ENCODE measurements at places on chromosomes 12 and 14.

GRCh38 chr14:93269341-93270068, 62.4 kb downstream of the UBR7 start:
- no peak for DNase-seq

- DNase-seq, result no peak
Measured at GRCh38 chr12:52370926-52371608, 3.8 kb upstream of the KRT85 start.

DNA sequence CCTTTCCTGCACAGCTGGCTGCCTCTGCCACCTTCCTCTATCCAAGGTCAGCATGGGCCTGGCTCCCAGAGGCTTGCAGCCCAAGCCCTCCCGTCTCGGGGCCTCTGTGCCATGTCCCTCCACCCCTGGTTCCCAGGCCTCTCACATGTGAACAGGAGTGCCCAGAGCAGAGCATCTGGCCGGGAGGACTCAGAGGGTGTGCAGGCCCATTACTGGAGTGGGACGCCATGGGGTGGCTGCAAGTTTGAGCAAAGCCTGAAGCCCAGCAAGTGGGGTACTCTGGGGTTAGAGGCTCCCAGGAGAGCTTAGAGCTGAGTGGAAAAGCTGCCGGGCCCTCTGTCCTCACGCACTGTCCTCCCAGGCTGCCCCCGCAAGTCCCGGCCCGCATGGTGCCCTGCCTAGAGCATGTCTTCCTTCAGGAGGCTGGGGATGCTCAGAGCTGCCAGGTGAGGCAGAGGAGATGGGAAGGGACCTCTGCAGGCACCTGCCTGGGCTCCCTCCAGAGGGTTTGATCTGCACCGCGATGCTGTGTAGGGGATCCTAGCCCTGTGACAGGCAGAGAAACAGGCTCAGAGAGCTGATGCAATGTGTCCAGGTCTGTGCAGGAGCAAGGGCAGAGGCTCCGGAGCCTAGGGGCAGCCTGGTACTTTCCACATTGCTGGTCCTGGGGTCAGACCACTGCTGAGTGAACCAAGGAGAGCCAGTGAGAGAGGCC, 39.8 kb downstream of the DIO3 start:
- no peak for DNase-seq

DNA sequence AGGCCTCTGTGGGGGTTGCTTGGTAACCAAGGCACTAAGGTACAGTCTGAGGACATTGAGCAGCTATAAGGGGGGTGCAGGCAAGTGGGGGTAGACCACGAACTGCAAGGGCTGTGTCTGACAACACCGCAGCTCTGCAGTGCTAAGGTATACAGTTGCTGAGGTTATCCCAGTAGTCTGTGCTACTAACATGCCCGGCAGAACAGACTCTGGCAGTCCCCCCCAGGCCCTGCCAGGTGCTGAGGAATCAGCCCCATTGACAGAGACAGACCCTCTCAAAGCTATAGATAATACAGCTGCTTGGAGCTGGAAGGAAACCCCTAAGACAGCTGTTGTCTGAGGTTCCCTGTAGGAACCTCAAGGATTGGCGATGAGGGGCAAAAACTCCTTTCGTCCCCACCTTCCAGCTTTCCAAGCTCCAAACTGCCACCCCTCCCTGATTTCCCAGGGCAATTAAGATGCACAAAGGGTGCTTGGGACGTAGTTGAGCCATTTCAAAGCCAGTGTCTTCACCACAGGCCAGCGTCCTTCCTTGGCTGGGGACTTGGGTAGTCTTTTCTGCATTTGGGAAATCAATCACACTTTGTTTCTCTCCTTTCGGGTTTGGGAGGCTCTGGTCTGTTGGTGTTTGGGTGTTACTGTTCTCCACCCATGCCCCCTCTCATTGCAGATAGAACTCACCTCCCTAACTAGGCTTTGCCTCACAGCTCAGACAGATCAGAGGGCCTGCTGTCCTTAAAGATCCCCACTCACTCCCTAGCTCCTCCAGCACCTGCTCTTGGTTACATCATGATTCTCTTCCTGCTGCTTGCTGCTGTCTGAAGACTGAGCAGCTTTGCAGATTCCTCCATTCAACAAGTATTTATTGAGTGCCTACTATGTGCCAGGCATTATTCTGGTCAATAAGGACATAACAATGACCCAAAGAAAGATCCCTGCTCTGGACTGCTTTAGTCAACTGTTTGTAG, 2.0 kb upstream of the MYH7 start:
- DNase-seq, result no peak
